ENCODE measurements at places on chromosomes 6 and 20.

- no peak for DNase-seq
Observed at GRCh38 chr6:100678027-100678426, 203.1 kb downstream of the ASCC3 start.

DNA sequence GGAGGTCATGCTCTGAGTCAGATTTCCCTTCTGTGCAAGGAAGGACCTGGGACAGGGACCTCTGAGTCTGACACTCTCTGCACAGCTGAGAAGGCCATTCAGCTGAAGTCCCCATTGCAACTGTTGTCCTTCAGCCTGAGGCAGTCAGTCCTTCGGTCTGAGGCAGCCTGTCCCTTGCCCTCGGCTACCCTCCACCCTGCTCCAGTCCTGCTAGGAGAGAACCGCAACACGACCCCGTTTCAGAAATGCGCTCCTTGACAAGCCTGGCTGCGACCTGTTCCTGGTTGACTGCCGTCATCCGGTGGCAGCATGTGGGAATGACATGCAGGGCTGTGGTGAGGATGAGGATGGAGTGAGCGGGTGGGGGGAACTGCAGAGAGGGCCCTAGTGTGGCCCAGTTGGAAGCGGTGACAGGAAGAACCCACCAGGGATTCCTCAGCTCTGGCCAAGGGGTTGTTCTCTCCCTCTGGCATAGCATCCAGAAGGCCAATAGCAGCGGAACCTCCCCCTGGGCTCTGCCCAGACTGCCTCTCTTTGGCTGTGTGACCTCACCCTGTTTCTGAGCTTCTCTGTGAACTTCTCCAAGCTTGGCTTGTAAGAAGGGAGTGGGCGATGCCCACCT, 40.3 kb upstream of the ANGPT4 start:
- no peak for DNase-seq

- DNase-seq: no peak
Observed at GRCh38 chr6:39072830-39073229, 24.2 kb downstream of the GLP1R start.

- no peak for DNase-seq
Observed at GRCh38 chr20:19211661-19212468, 577 bp upstream of the SLC24A3 start.

GRCh38 chr6:89818977-89819335, 638 bp downstream of the MDN1 start:
- no peak for DNase-seq

DNA sequence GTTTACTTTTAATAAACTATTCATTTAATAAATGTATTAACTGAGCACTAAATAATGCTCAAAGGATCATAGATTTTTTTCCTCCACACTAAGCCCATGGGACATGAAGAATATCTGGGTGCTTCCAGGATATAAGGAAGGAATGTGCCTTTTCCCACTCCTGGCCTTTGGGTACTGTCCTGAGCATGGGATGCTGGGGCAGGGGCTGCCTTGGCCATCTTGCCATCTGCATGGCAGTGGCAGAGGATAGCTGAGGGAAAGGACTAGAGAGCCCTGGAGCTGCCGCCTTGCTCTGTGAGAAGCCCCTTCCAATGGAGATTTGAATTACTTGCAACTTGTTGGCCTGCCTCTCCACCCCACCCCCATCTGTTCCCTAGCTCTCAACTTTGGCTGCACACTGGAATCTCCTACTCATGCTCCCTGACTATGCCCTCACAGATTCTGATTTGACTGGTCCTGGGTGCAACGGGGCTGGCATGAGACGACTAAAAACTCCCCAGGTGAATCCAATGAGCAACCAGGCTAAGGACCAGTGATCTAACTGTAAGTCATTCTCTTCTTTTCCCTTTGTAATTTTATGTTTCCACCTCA, 15.6 kb downstream of the DDRGK1 start:
- DNase-seq: no peak

DNA sequence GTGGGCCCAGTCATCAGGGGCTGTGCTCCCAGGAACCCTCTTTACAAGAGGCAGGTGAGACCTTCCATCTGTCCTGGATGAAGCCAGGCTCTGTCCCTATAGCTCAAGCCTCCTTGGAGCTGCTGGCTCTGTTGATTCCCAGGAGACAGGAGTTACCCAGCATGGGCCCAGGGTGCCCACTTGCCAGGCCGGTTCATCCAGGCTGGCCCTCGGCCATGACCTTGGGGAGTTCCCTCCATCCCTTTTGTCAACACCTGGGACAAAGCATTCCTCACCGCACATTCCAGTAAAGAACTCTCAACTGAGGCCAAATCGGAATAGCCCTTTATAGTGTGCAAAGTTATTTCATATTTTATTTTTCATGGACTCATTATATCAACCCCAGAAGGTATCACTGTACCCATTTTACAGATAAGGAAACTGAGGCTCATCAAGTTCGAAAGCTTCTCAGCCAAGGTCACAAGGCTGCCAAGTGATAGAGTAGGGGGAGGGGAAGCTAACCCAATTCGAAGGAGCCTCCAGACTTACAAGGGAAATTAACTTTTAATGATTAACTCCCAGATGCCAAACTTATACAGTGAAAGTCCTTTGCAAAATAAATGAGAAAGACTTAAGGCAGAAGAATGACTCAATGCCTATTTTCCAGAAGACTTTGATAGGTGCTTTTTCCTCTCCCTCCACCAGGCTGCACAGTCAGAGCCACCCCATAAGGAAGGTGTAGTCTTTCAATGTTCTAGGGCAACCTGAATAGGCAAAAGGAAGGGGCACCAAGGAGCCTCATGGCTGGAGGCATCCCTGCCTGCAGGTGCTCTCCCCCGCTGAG, 18.5 kb downstream of the SDC4 start:
- no peak for DNase-seq

DNA sequence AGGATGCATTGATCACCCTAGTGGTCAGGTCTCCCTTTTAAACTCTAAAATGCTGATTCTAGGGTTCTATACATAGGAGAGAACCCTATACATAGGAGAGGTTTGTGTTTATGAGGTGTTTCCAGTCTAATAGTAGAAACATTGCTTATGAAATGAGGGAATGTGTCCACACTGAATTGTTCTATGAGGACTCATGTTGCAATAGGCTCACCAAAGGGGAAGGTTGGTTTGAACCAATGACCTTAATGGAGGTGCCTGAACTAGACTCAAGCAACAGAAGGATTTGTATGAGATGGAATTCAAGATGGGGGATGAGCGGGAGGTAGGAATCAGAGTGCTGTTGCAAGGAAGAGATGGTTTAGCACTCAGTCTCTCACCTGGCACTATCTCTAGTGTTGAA, 33.5 kb upstream of the UBR2 start:
- DNase-seq: no peak

- DNase-seq: no peak
Observed at GRCh38 chr6:145631374-145631773, 103.9 kb downstream of the EPM2A start.

- no peak for DNase-seq
Observed at GRCh38 chr6:56790414-56790813, 147.7 kb upstream of the DST start.

DNA sequence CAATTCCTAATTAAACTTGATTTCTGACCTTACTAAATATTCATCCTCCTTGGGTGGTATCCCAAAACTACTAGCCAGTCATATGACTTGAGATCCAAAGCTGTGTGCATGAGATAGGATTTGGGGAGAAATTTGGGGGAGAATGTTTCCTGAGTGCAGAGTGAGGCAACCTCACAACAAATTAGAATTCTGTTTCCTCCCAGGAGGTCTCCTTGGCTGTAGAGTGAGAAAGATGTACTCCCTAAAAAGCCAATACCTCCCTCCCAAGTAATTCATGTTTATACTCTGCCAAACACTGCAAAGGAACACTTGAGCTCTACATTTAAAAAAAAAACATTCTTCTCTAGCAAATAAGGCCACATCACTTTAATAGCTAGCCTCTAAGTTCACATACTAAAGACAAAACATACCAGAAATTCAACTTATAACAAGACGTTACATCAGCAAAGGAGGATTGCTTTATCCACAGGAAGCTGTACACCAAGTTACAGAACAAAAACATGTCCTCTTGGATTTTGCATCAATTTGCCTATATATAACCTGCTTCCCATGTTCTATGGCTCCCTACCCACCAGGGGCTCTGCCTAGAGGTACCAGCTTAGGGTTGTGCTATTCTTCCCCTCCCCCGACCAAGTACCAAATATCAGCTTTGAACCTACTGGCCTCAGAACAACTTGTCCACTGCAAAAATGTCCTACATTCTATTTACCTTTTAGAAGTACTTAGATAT, 15.4 kb upstream of the TMEM30A start:
- no peak for DNase-seq

- DNase-seq: no peak
Observed at GRCh38 chr20:25014816-25015215, 22.3 kb upstream of the APMAP start.

DNA sequence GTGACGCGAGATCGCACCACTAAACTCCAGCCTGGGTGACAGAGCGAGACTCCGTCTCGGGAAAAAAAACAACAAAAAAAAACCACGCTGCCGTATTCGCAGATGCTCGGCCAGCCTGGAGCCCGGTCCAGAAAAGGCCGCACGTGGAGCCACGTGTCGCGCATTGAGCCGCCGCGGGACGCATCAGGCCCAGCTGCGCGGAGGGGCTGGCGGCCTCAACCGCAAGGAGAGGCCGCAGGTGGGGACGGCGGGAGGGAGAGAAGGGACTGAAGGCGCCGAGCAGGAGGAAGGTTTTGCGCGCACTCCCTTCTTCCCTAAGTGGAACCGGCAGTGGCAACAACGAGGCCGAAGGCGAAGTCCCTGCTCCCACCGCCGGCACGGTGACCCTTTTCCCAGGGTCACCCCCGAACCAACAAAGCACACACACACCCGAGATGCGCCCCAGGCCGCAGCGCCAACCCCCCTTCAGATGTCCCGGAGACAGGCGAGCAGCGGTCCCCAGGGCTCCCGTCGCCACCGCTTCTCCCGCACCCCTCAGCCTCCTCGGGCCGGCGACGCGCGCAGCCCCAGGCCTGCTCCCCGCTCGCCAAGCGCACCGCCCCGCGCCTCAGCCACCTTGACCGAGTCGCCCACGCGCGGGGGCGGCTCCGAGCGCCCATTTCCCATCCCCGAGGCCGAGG, 681 bp downstream of the SYCP2 start:
- DNase-seq: no peak

DNA sequence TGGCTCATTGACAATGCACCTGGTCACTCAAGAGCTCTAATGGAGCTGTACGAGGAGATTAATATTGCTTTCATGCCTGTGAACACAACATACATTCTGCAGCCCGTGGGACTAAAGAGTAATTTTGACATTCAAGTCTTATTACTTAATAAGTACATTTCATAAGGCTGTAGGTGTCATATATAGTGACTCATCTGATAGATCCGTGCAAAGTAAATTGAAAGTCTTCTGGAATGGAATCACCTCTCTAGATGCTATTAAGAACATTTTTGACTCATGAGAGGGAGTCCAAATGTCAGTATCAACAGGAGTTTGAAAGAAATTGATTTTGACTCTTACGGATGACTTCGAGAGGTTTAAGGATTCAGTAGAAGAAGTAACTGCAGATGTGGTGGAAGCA, 267.9 kb downstream of the CLVS2 start:
- DNase-seq: no peak

- DNase-seq: no peak
Observed at GRCh38 chr6:107716688-107717089, 107.4 kb downstream of the SCML4 start.

DNA sequence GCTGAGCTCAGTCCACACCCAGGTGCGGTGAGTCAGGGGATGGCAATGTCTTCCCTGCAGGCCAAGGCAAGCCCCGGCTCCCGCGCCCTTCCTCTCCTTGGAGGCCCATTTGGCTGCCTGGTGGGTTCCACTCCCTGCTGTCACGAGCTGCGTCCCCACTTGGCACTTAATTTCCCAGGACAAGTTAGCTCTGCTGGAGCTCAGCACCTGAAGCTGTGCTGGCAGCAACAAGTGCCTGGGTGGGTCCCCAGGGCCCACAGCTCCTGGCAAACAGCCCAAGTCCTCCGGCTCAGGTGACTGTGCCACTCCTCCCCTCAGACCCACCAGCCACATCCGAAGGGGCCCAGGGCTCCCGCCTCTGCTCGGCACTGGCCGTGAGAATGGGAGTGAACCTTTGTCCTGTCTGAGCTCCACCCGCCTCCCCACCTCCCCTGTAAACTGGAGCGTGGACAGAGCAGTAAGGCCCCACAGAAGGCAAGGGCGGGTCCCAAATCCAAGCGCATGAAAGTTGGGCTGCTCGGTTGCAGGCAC, 16.9 kb downstream of the LAMA5 start:
- DNase-seq: peak; percentile 76

DNA sequence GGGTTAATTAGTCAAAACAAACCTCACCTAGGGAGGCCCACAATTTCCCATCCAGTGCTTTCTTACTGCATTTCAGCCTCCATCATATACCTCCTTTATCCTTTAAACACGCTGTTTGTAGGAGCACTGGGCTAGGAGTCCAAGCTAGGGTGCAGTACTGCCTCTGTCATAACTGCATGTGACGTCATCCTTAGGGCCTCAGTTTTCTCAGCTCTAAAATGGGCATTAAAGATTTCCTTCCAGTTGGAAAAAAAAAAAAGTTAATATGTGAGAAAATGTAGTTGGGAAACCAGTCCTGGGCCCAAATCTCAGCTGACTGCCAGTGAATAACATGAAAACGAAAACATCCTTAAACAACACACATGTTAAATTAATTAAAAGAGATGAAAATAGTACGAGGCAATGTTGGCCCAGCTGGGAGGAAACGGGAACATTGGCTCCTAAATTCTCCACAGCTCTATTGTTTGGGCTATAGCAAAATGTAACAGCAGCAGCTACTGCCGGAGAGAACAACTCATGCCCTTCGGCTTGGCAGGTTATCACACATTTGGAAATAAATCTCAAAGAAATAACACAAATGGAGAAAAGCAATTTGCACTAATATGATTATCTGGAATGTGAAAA, 79.9 kb upstream of the CCDC167 start:
- DNase-seq: no peak

DNA sequence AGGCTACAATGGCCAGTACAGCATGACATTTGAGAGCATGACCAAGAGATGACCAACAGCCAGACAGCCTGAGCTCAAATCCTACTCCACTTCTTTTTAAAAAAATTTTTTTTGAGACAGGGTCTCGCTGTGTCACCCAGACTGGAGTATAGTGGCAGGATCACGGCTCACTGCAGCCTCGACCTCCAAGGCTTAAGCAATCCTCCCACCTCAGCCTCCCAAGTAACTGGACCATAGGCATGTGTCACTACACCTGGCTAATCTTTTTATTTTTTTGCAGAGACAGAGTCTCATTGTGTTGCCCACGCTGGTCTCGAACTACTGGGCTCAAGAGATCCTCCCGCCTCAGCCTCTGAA, 42.9 kb downstream of the NOL4L start:
- DNase-seq: no peak

DNA sequence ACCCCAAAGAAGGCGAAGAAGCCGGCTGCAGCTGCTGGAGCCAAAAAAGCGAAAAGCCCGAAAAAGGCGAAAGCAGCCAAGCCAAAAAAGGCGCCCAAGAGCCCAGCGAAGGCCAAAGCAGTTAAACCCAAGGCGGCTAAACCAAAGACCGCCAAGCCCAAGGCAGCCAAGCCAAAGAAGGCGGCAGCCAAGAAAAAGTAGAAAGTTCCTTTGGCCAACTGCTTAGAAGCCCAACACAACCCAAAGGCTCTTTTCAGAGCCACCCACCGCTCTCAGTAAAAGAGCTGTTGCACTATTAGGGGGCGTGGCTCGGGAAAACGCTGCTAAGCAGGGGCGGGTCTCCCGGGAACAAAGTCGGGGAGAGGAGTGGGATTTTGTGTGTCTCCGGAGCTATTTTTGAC, 69.6 kb downstream of the HFE start:
- no peak for DNase-seq
